Activated CD4-positive, alpha-beta T cell treated with anti-CD3 and anti-CD28 coated beads, Interleukin-2, amount 10 ng/mL, durations not matched to agents 7 days and 5 days (primary cell): ENCODE measurements at places on chromosomes 7 and 10.

DNA sequence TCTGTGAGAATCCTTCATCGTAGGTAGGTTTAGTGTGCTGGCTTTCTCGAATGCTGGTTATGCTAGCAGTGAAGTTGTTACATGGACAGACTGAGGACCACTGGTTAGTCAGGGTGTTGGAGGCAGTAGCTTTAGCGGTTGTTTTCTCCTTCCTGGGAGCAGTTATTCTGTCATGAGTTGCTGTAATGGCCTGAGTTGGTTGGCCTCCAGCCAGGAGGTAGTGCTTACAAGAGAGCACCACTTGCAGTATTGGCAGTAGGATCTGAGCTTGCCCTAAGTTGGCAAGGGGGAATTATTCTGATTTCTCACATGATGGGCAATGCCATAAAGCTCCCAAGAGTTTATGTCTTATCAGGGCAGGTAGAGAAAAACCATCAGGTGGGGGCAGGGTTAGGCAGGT is 58.0 kb downstream of the IPMK start:
- no peak for DNase-seq

DNA sequence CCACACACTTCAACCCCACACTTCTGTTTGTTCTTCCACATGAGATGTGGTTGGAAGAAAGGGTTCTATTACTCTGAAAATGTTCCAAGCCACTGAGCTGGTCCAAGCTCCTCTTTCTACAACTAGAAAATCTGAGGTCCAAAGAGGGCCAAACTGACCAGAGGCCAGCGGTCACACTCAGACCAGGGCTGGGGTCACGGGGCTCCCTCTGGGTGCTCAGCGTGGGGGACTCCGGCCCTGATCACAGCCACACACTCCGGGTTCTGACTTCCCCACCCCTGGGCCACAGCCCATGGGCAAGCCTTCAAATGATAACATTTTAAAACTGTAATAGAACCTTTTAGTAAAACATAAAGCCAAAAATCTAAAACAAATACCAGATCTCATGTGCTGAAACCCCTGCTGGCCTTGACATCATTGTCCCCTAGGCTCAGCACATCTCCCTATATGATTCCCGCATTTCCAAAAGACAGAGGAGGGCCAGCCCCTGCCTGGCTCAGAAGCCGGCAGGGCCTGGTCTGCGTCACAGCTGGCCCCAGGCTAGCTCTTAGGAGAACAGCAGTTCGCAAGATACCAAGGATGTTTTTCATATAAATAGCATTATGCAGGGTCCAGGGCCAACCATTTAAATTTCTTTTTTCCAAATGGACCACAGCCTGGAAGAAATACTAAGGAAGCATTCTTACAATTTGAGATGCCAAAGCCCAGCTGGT is 3.3 kb downstream of the CRYGN start:
- no peak for DNase-seq

DNA sequence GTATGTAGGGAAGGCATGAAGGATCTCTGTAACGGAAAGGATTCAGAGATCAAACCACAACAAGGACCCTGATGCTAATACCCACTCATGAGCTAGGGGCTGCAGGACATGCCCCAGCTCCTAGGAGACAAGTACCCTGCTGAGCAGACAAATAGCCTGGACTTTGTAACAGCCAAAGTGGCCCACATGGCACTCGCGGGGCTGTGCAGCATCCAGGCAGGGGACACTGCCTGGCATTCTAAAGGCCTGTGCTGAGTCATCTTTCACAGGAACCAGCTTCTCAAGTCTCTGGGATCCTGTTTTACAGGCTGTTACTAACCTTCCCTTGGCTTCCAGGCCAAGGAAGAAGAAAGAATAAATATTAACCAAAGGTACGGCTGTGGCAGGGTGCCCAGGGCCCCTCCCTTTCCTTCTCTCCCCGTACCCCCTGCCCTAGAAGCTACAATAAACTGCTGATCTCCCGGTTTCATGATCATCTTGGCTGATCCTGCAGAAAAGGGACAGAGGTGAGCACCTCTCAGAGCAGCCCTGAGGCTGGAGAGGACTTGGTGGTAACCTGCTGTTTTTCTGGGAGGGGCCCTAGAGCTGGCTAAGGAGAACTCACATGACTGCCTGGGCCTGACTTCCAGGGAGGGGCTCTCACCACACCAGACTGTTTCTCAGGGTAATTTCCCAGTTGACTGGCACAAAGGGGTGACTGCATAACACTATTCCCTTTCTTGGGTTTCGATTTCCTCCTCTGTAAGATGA is 4.2 kb upstream of the RPEL1 start:
- DNase-seq, result no peak

DNA sequence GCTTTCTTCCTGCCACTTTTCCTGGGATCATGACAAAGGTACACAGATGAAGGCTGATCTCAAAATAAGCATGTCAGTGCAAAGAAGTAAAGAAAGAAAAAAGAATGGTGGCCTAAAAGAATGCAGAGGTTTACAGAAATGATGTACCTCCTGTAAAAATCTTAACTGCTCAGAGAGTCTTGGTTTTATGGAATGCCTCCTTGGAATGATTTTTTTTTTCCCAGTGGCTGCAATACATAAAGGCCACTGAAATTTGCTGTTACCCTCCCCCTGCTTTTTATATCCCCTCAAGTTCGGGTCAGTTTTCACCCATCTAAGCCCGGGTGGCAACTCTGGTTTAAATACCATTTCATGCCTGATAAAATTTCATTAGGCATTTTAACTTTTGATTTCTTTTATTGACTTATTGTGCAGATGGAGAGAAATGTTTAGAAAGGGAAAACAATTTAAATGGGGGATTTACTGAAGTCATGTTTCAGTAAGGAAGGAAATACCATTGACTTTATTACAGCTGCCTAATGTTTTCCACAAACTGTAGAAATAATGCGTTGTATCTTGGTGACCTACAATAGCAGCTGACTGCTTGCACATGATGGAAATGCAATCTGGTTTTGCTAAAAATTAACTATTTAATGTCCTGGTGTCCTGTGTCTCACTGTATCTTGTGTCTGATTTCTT is 102.5 kb downstream of the SAMD9 start:
- no peak for DNase-seq

DNA sequence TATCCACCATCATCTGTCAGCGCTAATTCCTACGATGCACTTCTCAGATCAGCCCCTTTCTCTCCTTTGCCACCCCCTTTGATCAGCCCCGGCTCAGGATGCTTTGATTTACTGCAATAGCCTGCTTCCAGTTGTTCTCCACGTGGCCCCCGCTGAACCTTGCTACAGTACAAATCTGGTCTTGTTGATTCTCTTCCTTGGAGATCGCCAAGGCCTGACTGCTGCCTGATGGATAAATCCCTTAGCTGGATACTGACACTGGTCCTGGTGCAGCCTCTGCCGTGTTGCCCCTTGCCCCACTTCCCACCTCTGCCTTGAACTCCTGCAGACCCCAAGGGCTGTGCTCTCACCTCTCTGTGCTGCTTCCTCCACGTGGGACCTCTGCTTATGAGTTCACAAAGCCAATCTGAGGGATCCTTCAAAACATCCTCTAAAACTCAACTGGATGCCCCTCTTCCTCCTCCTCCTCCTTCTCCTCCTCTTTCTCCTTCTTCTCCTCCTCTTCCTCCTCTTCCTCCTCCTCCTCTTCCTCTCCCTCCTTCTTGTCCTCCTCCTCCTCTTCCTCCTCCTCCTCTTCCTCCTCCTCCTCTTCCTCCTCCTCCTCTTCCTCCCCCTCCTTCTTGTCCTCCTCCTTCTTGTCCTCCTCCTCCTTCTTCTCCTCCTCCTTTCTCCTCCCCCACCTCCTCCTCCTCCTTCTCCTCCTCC is 15.3 kb downstream of the PLXNA4 start:
- no peak for DNase-seq

DNA sequence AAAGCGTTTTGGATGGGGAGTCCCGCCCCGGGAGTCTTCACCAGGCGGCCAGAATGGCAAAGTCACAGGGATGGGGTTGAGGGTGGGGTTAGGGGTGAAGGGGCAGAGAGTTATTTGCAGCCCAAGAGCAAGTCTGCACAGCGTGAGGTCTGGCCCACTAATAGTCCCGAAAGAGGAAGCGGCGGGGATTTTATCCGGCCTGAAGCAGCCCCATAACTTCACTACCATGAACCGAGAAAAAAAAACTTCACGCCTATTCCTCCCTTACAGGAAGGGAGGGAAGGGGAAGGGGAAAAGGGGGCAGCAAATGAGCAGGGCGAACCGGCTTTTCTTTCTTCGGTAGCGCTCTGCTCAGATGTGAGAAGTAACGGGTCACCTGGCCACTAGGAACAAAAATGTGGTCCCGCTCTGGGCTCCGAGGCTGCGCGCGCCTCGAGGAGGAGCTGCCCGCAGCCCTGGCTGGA is 712 bp downstream of the ITPRIP start:
- DNase-seq, result no peak

GRCh38 chr10:107971973-107972372 is 807.5 kb upstream of the SORCS1 start:
- no peak for DNase-seq
